ENCODE measurements at places on chromosomes 16 and 17. TPM values are rescaled to one million over a fixed set of nuclear protein-coding genes. Genes with fewer than 3 reads are reported as not detected.

C16orf86 gene
- total RNA-seq = 15.6 TPM

FBXW10 gene
- total RNA-seq = 0.14 TPM

CSH2 gene
- not detected for total RNA-seq

SEC14L5 gene
- total RNA-seq = 0.83 TPM

LDHD gene
- 25.2 TPM for total RNA-seq

MAF gene
- total RNA-seq = 79.9 TPM

TNFSF13 gene
- 1.00 TPM for total RNA-seq

GLP2R gene
- total RNA-seq = not detected

PRMT7 gene
- total RNA-seq = 39.1 TPM

TCAP gene
- total RNA-seq = 0.78 TPM

KRTAP17-1 gene
- total RNA-seq = not detected

TPPP3 gene
- total RNA-seq = 1.1 TPM

KCNG4 gene
- total RNA-seq = not detected

KRTAP2-1 gene
- not detected for total RNA-seq

HOXB4 gene
- 1.7 TPM for total RNA-seq

NPIPA8 gene
- 0.52 TPM for total RNA-seq

GLTPD2 gene
- not detected for total RNA-seq

TBC1D3B gene
- total RNA-seq = 8.4 TPM

ZPBP2 gene
- not detected for total RNA-seq

RPL26 gene
- total RNA-seq = 1,250 TPM

CIITA gene
- total RNA-seq = 13.5 TPM

ASB16 gene
- not detected for total RNA-seq

RND2 gene
- 8.2 TPM for total RNA-seq

CORO6 gene
- 6.0 TPM for total RNA-seq

ADAP2 gene
- total RNA-seq = 37.8 TPM

KRTAP3-1 gene
- not detected for total RNA-seq

MAPK8IP3 gene
- total RNA-seq = 50.5 TPM

SLFN14 gene
- total RNA-seq = not detected

TSC2 gene
- 116 TPM for total RNA-seq

SLC52A1 gene
- not detected for total RNA-seq

SLC12A3 gene
- total RNA-seq = not detected

SLC6A4 gene
- 0.17 TPM for total RNA-seq

SPAG5 gene
- 0.97 TPM for total RNA-seq

KRTAP3-2 gene
- not detected for total RNA-seq

TBC1D3L gene
- total RNA-seq = 5.9 TPM

INCA1 gene
- total RNA-seq = 1.4 TPM

IL34 gene
- 38.1 TPM for total RNA-seq

SLC16A5 gene
- 1.7 TPM for total RNA-seq

CYGB gene
- 15.3 TPM for total RNA-seq

PPY gene
- total RNA-seq = not detected

GFAP gene
- total RNA-seq = 1.7 TPM

HSPB9 gene
- 0.16 TPM for total RNA-seq

OVCA2 gene
- total RNA-seq = 74.2 TPM

SPDYE4 gene
- total RNA-seq = not detected

GH1 gene
- not detected for total RNA-seq

PYDC1 gene
- total RNA-seq = not detected

ITGB4 gene
- total RNA-seq = 3.1 TPM

GGA3 gene
- 23.0 TPM for total RNA-seq
